ENCODE measurements at places on chromosomes 1 and 21.

DNA sequence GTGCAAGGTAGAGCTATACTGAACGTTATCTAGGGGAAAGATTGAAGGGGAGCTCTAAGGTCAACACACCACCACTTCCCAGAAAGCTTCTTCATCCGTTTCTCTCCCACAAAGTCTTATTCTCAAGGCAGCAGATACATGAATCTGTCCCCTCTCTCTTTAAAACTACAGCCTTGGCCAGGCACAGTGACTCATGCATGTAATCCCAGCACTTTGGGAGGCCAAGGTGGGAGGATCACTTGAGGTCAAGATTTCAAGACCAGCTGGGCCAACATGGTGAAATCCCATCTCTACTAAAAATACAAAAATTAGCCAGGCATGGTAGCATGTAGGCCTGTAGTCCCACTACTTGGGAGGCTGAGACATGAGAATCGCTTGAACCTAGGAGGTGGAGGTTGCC lies 8.1 kb downstream of the CYP4X1 start:
- DNase-seq, result no peak

DNA sequence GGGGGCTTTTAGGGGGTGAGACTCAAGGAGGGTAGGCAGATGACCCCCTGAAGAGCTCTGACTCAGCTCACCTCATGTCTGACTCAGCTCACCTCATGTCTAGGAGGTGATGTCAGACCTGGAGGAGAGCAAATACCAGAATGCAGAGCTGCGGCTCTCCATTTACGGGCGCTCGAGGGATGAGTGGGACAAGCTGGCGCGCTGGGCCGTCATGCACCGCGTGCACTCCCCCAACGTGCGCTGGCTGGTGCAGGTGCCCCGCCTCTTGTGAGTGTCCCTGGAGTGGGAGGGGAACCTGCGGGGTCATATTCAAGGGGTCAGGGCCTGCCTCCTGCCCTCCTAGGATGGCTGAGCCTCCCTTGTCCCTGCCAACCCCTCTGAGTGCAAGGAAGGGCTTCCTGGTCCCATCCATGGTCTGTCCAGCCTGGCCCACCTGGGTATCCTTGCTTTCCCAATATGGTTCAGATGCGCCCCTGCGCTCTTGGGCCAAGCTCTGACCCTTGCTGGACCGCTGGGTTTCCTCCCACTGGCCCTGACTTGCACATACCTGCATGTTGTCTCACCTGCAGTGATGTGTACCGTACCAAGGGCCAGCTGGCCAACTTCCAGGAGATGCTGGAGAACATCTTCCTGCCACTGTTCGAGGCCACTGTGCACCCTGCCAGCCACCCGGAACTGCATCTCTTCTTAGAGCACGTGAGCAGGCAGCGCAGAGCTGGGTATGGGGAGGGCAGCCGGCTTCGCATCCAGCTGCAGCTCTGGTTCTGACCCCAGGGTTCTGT lies 9.1 kb downstream of the AMPD2 start:
- no peak for DNase-seq

- DNase-seq, result no peak
These were observed 416.9 kb upstream of the USP24 start for GRCh38 chr1:55632058-55632457.

DNA sequence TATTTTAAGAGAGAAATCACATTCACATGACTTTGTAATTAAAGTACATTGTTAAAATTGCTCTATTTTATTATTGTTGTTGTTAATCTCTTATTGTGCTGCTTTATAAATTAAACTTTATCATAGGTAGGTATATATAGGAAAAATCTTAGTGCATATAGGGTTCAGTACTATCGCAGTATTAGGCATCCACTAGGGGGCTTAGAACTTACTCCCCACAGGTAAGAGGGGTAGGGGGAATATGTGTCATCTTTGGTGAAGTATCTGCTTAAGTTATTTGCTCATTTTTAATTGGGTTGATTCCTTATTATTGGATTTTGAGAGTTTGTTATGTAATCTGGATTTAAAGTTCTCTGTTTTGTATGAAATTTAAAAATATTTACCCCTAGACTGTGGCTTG lies 385.2 kb downstream of the DUSP10 start:
- DNase-seq, result no peak

DNA sequence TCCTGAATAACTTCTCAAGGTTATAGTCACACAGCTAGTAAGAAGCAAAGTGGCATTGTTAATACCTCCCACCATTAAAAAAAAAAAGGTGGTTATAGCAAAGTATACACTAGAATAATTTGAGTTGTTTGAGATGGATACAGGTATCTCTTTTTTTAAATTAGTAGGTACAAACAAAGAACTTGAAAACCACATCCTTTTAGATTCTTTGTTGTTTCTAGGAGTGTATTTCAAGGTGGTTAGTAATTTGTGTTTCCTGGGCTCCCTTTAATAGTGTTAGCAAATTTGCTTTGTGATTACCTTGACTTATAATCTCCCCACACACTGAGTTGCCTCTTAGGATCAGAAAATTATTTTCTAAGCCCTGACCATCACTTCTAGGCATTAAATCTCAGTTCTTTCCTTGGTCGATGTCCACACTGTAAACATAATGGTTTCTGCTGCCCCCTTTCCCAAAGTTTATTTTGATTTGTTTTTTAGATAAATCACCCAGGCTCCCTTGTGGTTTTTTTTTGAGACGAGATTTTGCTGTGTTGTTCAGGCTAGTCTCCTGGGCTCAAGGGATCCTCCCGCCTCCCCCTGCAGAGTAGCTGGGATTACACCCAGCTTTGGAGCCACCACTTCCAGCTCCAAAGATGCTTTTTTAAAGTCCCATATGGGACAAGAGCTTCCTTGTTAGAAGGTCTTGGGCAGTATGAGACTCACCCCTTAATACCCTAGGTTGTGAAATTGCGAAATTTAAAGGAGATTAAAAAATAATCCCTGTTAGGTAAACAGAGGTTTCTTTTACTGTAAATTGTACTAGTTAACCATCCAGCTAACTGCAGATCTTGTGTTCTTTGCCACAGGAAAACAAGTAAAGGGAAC lies 6.2 kb downstream of the AKIRIN1 start:
- DNase-seq, result no peak

DNA sequence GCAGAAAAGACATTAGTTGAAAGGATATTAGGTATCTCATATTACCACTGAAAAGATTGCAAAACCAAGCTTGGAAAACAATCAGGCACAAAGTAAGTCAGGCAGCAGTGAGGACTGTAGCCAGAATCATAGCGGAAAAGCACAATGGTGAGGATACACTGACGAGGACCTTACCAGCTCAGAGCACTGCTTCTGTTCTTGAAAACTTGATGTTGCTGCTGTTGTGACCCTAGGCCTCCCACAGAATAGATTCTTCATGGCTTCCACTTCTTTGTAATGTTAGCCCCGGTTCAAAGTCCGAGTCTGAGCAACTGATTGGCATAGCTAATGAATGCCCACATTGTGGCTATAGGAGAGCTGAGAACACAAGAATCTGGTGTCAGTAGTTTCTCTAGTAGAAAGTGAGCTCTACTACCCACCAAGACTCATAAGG lies 45.2 kb upstream of the LRRC8C start:
- DNase-seq, result no peak

GRCh38 chr1:48761411-48761810 lies 15.3 kb downstream of the BEND5 start:
- no peak for DNase-seq

GRCh38 chr1:29364101-29364678 lies 127.9 kb downstream of the PTPRU start:
- DNase-seq, result no peak

DNA sequence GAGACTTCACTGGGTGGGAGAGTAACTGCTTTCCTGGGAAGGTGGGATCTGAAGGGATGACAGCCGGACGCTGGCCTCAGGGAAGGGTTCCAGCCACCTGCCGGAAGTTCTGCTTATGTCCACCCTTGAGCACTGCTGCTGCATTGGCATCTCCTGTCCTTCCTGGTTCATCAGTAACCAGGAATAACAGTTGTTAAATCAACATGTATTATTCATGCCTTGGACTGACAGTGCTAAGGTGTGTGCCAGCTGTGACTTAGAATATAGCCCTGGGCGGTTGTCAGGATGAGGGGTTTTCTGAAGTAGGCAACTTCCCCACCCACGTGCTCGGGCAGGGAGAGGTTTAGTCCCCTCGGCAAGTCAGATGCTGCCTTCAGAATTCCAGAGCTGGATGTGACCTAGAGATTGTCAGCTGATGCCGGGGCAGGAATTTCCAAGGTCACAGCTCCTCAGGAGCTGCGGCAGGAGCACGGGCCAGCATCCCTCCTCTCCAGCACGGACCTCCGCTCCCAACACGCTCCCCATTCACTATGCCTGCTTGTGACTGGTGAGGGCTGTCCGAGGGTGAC lies 17.9 kb downstream of the CLDN14 start:
- DNase-seq, result no peak

GRCh38 chr1:167196166-167196565 lies 24.5 kb upstream of the POU2F1 start:
- no peak for DNase-seq

DNA sequence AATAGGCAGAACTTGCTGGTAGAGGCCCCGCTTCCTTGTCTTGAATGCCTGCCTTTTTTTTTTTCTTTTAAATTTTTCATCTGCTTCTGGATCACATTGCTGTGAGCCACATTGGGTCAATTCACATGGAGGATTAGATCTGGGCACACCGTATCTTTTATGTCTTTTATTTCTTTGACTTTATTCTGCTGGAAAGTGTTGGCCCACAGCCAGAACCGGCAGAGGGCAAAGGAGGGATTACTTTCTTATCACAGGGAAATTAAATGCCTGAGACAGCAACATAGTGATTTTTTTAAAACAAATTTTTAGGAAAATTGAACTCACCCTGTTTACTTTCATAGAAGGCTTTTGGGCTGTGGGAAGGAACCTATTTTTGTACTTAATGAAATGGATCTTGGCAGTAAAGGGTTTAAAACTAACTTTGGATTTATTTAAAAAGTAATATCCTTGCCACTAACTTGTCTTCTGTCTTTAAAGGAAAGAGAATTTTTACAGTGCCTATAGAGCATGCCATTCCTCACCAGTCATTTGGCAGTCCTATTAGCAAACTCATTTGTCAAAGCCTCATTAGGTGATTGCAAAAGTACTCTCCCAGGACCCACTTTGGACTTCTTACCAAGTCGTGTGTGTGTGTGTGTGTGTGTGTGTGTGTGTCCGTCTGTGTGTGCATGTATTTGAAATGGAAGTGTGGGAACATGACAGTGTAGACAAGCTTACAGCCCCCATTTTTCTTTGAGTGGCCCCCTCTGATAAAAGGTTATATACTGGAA lies 68.4 kb downstream of the ST6GALNAC3 start:
- DNase-seq, result no peak

DNA sequence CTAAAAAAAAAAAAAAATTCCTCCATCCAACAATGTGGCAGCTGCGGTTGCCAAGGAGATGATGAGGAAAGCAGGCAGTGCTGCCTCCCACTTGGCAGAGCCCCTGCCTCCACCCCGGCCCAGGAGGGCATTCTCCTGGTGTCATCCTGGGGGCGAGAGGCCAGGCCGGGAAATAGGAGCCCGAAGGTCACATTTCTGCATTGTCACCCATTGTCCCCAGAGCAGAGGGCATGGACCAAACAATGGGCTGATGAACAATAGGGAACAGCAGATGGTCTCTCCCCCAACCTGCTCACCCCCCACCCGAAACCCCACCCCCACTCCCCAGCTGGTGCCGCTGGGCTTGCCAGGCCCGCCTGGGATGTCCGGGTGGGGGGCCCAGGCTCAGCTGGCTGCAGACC lies 37.3 kb downstream of the CAMK2N1 start:
- no peak for DNase-seq

GRCh38 chr1:198604975-198605374 lies 33.9 kb upstream of the PTPRC start:
- DNase-seq, result no peak

DNA sequence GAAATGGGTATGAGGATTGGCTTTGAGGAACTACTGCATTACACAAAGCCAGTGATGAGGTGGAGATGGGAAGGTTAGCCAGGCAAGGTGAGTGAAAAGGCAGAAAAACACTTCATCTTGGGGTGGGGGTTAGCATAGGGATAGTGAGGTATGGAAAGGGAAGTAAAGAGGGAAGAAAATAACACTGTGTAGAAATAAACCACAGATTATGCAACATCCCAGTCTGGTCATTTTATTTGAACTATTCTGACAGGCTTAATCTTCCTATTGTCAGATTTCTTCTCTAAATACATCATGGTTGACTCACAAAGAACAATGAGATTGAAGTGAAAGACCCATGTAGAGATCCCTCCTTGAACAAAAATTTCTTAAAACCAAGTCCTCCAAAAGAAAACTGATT lies 640.2 kb downstream of the PTPRC start:
- DNase-seq, result no peak

- DNase-seq, result no peak
These were observed 4.9 kb downstream of the CD48 start for GRCh38 chr1:160706526-160707235.

DNA sequence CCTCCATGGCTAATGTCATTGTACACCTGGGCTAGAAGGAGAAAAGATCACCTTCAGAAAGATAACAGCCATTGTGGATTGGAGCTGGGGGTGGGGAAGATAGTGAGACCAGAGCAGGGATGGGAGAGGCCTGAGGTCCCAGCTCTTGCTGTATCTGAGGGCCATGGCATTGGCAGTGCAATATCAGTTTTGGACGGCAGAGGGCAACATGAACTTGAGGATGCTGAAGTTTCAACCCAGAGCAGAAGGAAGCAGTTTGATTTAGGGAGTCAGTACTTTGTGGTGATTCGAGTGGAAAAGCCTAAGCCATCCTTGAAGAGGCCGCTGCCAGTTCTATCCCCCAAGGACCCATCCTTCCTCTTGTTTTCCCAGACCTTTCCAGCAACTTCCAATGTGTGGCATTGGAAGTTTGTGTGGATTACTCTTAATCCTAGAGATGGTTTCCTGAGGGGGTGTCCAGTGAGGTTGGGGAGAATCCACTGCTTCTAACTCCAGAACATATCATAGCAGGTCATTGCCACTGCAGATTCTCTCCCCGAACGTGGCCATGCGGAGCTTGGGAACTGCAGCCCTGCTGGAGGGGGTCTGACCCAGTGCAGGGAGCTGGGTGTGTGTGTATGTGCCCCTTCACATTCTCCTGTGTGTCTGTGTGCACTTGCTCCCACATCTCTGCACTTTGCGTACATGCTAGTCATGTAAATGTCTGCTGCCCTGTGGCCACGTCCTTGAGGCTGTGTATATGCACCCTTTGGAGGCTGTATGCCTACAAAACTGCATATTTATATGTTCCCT lies 24.1 kb downstream of the SLC26A9 start:
- peak; percentile 43 for DNase-seq

DNA sequence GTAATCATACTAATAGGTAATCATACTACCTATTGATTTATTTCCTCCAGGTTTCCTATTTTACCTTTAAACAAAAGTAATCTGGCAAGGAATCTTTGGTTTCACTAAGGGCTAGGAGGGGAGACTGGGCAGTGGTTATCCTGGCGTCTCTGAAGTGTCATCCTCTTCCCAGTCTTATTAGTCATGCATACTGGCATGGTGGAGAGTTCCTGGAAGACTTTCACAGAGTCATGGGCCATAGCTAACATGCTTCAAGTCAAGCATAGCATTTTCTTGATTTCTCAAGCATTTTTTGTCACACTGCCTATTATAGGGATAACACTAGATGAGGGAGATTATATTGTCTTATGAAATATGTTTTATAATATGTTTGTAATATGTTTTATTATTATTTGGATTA lies 64.0 kb upstream of the ASB17 start:
- no peak for DNase-seq

GRCh38 chr1:11504599-11504998 lies 25.6 kb downstream of the DISP3 start:
- no peak for DNase-seq

- peak; percentile 3 for DNase-seq
These were observed 100.8 kb downstream of the UCK2 start for GRCh38 chr1:165928075-165928731.
